ENCODE measurements at places on chromosomes 16 and 17. TPM values are rescaled to one million over a fixed set of nuclear protein-coding genes. Genes with fewer than 3 reads are reported as not detected.
A peak's percentile ranks its signal among the peaks of the same experiment; 100 is the strongest.

DNA sequence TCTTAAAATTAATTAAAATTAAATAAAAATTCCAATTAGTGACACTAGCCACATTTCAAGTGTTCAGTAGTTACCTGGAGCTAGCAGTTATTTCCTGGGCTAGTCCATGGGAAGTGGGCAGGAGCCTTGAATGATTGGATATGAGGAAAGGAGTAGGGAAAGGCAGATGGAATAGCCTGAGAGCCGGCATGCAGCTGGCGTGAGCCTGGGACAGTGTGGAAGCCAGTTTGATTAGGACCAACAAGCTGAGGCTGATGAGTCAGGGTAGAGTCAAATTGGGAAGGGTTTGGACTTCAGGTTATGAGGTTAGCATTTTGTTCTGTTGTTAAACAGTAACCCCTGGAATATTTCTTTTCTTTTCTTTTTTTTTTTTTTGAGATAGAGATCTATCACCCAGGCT lies 15.3 kb upstream of the GNA13 start:
- no peak overlapping the region for H3K27ac ChIP-seq
- H3K27me3 ChIP-seq = peaks cover 6% of the 10 kb centered on the region
- DNase-seq = no peak
- no peaks in the 10 kb centered on the region for H3K4me1 ChIP-seq
- H3K36me3 ChIP-seq = no peaks in the 10 kb centered on the region

GRCh38 chr17:58621174-58621573 lies 70.7 kb downstream of the TEX14 start:
- no peak overlapping the region for H3K27ac ChIP-seq
- H3K27me3 ChIP-seq = no peaks in the 10 kb centered on the region
- DNase-seq = no peak
- H3K36me3 ChIP-seq = no peaks in the 10 kb centered on the region
- no peak overlapping the region for H3K4me3 ChIP-seq

POLR3K gene
- total RNA-seq = 67.3 TPM

DBF4B gene
- total RNA-seq = 22.8 TPM

- H3K27ac ChIP-seq = no peak overlapping the region
- no peaks in the 10 kb centered on the region for H3K36me3 ChIP-seq
- no peak overlapping the region for H3K4me3 ChIP-seq
- no peaks in the 10 kb centered on the region for H3K4me1 ChIP-seq
- no peak for DNase-seq
These were observed 131.2 kb upstream of the MPHOSPH6 start for GRCh38 chr16:82301146-82301755.

- no peak overlapping the region for H3K27ac ChIP-seq
- no peaks in the 10 kb centered on the region for H3K27me3 ChIP-seq
- H3K4me1 ChIP-seq = no peaks in the 10 kb centered on the region
- no peak overlapping the region for H3K4me3 ChIP-seq
- DNase-seq = no peak
These were observed 370.8 kb upstream of the ZFHX3 start for GRCh38 chr16:73418691-73419090.

DNA sequence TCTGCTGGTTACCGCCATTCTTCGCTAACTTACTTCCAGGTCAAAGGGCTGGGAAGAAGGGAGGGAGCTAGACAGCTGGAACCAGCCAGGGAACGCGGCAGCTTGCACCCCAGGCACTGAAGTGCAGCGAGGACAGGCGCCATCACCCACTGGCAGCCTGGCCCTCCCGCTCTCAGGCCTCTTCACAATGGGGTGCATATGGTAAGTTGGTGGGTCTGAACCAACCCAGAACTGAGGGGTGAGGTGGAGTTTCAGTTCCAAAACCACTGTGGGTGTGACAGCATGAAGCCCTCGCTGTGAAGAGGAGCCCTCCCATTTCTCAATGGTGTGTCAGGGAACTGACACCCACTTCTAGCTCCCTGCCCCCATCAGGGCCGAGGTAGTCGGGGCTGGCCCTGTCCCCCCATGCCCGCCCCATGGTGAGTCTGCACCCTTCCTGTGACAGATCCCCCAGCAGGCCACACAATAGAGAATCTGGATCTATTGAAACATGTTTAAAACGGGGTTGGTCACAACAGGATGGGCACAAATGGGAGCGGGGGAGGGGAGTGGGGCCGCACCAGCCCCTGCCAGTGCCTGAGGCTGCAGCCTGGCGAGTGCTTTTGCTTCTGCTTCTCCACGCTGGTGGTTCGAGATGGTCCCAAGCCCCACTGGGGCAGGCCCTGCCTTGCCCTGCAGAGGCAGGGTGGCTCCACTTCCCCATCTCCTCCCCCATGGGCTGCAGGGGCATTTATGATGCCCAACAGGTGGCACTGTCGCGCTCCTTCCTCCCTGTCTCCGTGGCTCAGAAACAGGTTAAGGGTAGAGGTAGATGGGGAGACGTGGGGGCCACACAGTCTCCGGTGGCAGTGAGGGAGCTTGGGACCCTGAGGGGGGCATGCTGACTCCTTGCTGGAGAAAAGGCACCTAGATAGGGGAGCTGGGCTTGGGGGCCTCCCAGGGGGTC lies 2.3 kb downstream of the LIMD2 start:
- DNase-seq = peak; percentile 77
- peak overlapping the region; percentile 90 for H3K27ac ChIP-seq
- no peaks in the 10 kb centered on the region for H3K27me3 ChIP-seq
- peaks cover 45% of the 10 kb centered on the region for H3K36me3 ChIP-seq
- peaks cover 46% of the 10 kb centered on the region for H3K4me1 ChIP-seq
